ELF-1 (cell line): ENCODE measurements at places on chromosomes 1 and 21.
A peak's percentile ranks its signal among the peaks of the same experiment; 100 is the strongest.

DNA sequence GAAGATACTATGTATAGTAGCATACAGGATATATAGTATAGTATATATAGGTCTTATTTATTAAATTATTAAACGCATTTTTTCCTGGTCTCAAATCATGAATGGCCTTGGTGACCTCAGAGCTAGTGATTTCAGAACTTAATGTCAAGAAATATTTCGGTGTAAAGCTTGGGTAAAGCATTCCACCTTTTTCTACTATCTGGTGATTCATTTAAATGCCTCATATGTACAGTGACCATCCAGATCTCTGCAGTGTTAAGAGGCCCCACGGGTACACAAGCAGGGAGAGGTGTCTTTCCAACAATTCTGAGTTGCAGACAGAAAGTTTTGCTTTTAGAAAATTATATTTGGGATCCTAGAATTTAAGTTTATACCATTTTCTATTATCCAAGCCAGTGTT lies 626.5 kb downstream of the PTPRC start:
- no peak for DNase-seq

DNA sequence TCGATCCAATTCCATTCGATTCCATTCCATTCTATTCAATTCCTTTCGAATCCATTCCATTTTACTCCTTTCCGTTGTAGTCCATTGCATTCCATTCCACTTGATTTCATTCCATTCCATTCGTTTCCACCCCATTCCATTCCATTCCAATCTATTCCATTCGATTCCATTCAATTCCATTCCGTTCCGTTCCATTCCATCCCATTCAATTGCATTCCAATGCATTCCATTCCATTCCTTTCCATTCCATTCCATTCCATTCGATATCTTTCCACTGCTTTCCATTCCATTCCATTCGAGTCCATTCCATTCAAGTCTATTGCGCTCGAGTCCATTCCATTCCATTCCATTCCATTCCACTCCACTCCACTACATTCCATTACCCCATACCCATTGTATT lies 2568.7 kb upstream of the TPTE start:
- no peak for DNase-seq

GRCh38 chr1:197063212-197063611 lies 3.8 kb downstream of the F13B start:
- DNase-seq = no peak

DNA sequence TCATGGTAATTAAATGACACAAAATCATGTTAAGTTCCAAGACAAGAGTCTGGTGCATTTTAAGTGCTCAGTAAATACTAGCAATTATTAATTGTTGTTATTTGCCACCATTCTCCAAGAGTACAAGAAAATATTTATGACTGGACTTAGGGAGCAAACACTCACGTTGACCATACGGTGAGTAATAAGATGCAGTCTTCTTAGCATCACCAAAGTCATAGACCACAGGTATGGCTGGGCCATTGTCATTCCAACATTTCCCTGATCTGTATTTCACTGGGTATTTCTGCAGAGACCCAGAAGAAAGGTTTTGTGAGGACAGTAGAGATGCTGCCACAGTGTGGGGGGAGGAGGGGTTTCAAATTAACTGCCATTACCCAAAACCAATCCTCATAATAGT lies 4.7 kb downstream of the ITLN2 start:
- DNase-seq = no peak

DNA sequence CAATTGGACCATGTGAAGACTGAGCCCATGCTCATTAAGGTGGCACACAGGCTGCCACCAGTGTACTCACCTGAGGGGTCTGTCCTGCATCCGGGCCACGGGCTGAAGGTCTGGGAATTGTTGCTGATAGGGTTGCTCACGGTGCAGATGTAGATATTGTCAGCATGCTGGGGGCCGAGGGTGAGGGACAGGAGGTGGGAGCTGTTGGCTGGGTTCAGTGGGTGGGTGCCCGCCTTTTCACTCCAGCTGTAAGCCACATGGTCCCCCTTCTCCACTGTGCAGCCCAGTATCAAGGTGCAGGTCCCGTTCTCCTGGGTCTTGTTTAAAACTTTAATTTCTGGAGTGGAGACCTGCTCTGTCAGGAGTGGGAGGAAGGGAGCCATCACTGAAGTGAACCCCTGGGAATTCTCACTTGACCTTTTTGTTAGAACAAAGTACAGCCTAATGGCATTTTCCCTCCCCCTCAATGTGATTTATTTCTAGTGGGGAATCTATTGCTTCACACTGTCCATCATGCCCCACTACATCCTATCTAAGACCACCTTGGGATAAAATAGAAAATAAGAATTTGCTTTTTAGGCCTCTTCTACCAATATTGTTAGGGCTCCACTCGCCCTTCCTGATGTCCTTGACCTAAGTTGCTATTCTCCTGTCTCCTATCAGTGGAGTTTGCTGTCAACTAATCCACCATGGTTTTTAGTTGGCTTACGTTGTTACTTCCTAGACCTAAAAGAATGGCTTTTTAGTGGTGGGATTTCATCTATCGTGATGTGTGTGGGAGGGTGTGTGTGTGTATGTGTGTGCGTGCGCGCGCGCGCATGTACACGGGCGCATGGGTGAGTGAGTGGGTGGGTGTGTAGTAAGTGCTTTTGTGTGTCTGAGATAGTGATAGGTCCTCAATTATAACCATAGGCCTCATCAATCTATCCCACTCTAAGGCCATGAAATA lies 12.0 kb downstream of the SLAMF1 start:
- DNase-seq = no peak

- no peak for DNase-seq
Observed at GRCh38 chr1:158075078-158075477, 81.6 kb downstream of the KIRREL1 start.

GRCh38 chr1:220300442-220301121 lies 28.3 kb upstream of the RAB3GAP2 start:
- DNase-seq = peak; percentile 90

GRCh38 chr1:55362558-55362957 lies 147.4 kb upstream of the USP24 start:
- no peak for DNase-seq

DNA sequence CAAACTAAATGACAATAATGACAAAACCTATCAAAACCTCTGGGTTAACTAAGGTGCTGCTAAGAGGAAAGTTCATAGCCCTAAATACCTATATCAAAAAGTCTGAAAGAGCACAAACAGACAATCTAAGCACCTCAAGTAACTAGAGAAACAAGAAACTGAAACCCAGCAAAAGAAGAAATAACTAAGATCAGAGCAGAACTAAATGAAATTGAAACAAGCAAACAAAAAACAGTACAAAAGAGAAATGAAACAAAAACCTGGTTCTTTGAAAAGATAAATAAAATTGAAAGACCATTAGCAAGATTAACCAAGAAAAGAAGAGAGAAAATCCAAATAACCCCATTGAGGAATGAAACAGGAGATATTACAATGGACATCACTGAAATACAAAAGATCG lies 44.8 kb upstream of the KIAA0040 start:
- no peak for DNase-seq

- no peak for DNase-seq
Observed at GRCh38 chr21:33332143-33332542, 7.4 kb downstream of the IFNAR1 start.

- DNase-seq = peak; percentile 90
Observed at GRCh38 chr1:213987422-213987926, 299 bp upstream of the PROX1 start.

DNA sequence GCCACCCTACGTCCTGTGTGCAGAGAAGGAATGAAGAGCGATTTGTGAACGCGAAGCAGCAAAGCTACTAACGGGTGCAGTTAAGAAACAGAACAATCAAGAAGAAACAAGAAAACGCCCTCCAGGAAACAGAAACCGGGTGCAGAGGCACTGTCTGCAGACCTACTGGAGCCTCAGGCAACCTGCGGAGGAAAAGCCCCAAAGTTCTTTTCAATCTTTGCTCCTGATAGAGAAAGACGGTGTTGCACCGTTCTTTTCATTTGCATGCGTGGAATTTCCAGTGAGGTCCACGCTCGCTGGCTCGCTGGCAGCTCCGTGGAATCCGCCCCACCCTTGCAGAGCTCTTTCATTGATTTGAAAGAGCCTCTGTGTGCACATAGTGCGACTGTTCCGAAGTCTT lies 37.0 kb upstream of the PDE9A start:
- DNase-seq = no peak

DNA sequence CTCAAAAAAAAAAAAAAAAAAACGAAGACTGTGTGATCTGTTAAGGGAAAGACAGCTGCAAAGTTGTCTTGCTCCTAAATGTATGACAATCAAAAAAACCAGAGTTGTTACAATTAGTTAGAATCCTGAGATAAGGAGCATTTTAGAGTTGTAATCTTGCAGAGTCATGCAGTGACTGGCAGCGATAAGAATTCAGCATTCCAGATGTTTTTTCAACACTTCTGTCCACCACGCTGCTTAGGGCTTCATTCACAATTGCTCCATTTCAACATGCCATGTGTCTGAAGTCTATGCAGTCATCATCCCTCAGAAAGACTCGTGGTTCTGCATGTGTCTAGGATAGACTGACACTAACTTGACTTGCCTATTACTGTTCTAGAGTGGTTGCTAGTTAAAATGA lies 102.4 kb upstream of the BACE2 start:
- no peak for DNase-seq

DNA sequence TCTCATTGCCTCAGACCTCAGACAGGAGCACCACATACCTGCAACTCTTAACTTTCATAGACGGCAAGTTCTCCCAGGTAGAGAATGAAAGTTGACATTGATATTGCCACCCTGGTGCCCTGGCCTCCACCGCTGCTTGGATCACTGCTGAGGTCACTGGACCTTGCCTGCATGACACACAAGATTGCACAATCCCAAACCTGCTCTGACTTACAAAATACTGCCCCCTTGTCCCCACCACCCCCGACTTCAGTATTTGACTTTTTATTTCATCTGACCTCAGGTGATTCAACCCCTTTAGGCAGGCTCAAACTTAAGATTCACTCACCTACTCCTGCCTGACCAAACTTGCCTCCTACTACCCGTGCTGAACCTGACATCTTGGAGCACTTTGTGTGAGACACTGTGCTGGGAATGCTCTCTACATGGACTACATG lies 43.1 kb upstream of the S1PR1 start:
- no peak for DNase-seq

- DNase-seq = no peak
Observed at GRCh38 chr1:193476748-193477147, 290.3 kb upstream of the B3GALT2 start.

- no peak for DNase-seq
Observed at GRCh38 chr1:183982172-183982963, 55.2 kb downstream of the COLGALT2 start.
